ENCODE measurements at places on chromosomes 2 and 18. TPM values are rescaled to one million over a fixed set of nuclear protein-coding genes. Genes with fewer than 3 reads are reported as not detected.

PREPL gene
- 11.9 TPM for total RNA-seq

PPP4R3B gene
- total RNA-seq, result 32.3 TPM

MAB21L4 gene
- not detected for total RNA-seq

ACKR3 gene
- total RNA-seq, result 29.6 TPM

KIAA2012 gene
- total RNA-seq, result not detected

C2orf80 gene
- total RNA-seq, result not detected

LIMS3 gene
- not detected for total RNA-seq

ATP8B1 gene
- 9.8 TPM for total RNA-seq

FLACC1 gene
- total RNA-seq, result not detected

SKA1 gene
- 12.8 TPM for total RNA-seq

Measured in A549 treated with RU486 at 1 μM for 4 hours (cell line).